ENCODE measurements at places on chromosomes 13 and 19. TPM values are rescaled to one million over a fixed set of nuclear protein-coding genes. Genes with fewer than 3 reads are reported as not detected.

DNA sequence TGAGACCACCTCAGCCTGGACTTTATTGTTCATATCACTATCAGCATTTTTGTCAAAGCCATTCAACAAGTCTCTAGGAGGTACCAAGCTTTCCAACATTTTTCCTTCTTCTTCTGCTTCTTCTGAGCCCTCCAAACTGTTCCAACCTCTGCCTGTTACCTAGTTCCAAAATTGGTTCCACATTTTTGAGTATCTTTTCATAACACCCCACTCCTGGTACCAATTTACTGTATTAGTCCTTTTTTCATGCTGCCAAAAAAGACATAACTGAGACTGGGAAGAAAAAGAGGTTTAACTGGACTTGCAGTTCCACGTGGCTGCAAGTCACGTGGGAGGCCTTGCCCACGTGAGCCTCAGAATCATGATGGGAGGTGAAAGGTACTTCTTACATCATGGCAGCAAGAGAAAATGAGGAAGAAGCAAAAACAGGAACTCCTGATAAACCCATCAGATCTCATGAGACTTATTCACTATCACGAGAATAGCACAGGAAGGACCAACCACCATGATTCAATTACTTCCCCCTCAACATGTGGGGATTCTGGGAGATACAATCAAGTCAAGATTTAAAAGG lies 215.1 kb downstream of the PCDH17 start:
- no peak for DNase-seq

GRCh38 chr13:53105477-53105876 lies 76.9 kb downstream of the OLFM4 start:
- no peak for DNase-seq

Gene C13orf46
- total RNA-seq = 4.9 TPM

- DNase-seq = no peak
These were observed 28.9 kb upstream of the ZNF729 start for GRCh38 chr19:22257381-22257780.

- DNase-seq = no peak
These were observed 13.3 kb downstream of the TSKS start for GRCh38 chr19:49749771-49750170.

GRCh38 chr19:8515317-8515716 lies 1.4 kb upstream of the ZNF414 start:
- DNase-seq = peak; percentile 67

GRCh38 chr19:3034656-3035541 lies 5.8 kb upstream of the TLE2 start:
- DNase-seq = peak; percentile 64

DNA sequence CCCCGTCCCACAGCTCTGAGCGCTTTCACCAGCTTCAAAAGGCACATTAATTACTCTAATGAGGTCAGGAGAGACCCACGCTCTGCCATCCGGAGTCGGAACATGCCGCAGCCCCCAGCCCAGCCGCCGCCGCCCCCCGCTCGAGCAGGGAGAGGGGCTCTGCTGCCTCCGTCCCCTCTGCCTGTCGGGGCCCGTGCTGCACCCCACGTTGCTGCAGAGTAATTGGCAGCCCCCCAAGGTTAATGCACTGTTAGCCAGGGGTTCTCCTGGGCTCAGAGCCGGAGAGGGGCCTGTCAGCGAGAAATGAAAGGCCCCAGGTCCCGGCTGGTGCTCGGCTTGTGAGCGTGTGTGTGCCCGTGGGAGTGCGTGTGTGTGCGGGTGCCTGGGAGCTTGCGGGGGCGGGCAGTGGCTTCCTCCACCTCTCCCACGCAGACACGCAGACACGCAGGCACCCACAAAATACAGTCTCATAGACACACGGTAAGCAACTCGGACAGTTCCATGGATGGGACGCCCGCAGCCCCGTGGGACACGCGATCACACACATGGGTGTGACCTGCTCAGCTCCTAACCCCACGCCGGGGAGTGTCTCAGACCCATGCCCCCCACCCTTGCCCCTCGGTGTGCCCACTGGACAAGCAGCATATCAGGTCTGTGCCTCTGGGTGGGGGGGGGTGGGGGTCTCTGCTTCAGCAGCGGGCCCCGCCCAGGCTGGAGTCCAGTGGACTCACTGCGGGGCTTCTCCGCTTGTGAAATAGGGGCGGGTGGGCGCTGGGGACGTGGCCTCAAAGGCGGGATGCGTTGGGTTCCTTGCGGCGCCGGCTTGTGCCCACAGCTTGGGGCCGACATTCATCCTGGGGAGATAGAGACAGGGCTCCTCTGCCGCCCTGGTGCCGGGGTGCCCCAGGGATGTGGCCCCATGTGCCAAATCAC lies 4.8 kb upstream of the EFNA2 start:
- DNase-seq = no peak

Gene LILRB4
- 1.7 TPM for total RNA-seq

DNA sequence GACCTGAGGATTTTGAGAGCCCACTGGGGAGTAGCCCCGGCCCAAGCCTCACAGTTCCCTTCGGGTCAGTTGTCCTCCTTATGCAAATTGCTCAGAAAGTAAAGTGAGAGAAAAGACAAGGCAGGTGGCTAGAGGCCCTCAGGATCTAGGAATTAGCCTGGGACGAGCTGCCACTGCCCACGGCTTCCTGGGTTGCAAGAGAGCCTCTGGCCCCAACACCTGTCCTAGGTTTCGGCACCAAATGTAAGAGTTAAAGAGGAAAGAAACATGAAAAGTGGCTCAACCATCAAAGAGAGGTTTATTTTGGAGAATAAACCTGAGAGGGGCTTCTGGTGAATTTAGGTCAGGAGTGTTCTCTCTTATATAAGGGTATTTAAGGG lies 25.6 kb downstream of the TMEM255B start:
- DNase-seq = no peak

DNA sequence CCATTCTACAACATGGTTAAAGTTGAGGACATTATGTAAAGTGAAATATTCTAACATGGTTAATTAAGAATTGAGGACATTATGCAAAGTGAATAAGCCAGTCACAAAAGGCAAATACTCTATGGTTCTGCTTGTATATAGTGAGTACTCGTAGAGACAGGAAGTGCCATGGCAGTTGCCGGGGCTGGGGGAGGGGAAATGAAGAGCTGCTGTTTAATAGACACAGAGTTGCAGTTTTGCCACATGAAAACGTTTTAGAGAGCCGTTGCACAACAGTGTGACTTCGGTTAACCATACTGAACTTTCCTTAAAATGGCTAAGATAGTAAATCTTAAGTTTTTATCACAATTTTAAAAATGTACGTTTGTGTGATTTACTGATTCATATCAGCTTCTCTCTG lies 176.9 kb downstream of the SHISA2 start:
- peak; percentile 59 for DNase-seq

Gene POGLUT2
- 8.2 TPM for total RNA-seq

Gene APOC1
- total RNA-seq = 11.6 TPM

DNA sequence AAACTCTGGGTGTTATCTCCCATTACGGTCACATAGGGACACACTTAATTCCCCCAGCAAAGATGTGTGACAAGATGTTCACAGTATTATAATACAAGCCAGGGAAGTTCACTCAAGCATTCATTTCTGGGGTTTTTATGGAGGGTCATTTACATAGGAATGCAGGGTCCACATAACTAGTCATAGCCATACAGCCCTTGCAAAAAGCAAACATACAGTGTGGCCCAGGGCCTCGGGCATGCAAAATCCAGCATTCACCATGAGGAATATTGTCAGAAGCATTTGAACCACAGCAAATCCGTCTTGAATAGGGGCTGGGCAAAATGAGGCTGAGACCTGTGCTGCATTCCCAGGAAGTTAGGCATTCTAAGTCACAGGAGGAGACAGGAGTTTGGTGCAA lies 13.0 kb upstream of the ZNF460 start:
- DNase-seq = no peak

DNA sequence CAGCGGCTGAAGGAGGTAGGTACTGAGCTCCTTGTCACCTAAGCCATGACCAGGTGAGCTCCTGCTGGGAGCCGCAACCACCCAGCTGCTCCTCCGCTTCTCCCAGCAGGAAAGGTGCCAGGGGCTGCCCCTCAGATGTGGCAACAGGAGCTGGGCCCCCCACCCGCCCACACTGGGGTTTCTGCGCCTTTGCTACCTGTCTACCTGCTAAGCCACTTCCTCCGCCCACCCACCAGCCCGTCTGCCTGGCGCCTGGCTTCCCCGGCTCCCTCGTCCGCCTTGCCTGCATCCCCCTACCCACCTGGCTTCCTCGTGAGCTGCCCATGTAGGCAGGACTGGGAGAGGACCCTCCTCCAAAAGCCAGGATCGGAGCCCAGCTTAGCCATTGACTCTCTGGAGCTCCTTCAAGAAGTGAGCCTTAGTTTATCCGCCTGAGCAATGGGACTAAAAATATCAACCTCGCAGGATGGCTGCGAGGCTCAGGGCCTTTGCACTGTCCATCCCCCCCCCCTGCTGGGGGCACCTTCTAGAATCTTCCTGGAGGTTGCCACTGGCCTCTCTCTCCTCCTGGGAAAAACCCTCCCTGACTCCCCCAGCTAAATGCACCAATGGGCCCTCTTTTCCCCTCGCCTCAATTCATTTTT lies 55.8 kb upstream of the KLF2 start:
- DNase-seq = no peak

Gene CASP14
- not detected for total RNA-seq

Gene USE1
- 31.8 TPM for total RNA-seq

GRCh38 chr19:38701455-38702063 lies 42.7 kb downstream of the CAPN12 start:
- no peak for DNase-seq

GRCh38 chr13:71587193-71587592 lies 279.8 kb downstream of the DACH1 start:
- DNase-seq = no peak

Gene DAZAP1
- total RNA-seq = 217 TPM

Gene NXNL1
- total RNA-seq = not detected

Gene GNG7
- total RNA-seq = 2.2 TPM

Gene MEIOSIN
- total RNA-seq = not detected

Gene SSBP4
- 158 TPM for total RNA-seq

DNA sequence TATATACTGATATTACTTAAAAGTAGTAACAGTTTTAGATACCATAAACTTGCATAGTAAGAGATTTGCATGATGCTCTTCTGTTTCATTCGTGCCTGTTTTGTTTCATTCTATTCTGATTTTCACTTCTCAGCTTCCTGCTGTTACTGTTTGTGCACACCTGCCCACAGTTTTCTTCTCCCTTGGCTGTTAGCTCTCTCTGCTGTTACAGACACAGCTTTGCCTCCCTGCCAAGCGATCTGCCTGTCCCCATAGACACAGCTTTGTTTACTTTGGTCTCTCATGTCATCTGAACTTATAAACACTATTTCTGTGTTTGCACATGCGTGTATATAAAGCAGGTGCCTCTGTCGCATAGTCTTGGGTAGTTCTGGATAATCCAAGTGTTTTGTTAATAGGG lies 21.4 kb upstream of the UPF3A start:
- DNase-seq = no peak

Gene ZNF383
- total RNA-seq = 18.3 TPM

DNA sequence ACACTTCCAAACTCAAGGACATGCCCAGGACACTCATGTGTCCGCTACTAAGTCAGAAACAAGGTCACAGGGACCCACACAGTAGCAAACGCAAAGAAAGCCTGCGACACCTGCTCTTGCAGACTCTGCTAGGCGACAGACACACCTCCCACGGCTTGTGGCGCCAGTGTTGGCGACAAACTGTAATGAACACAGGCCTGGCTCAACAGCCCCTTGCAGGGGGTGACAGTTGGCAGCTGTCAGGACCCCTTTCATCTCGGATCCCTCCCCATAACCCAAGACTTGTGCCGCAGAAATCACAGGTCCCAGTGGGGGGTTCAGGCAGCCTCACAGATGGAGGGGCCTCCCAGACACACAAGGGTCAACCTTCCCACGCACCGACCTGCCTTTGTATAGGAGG lies 364 bp downstream of the CKM start:
- no peak for DNase-seq

GRCh38 chr19:46346821-46347571 lies at the start of gene PPP5C:
Gene PPP5C (plus strand): TSS chr19:46347087. CDS start chr19:46347097, 10 bp downstream.
- DNase-seq = peak; percentile 91

Gene OR7E24
- total RNA-seq = not detected

- DNase-seq = no peak
These were observed 757 bp upstream of the LMNB2 start for GRCh38 chr19:2457394-2458037.

DNA sequence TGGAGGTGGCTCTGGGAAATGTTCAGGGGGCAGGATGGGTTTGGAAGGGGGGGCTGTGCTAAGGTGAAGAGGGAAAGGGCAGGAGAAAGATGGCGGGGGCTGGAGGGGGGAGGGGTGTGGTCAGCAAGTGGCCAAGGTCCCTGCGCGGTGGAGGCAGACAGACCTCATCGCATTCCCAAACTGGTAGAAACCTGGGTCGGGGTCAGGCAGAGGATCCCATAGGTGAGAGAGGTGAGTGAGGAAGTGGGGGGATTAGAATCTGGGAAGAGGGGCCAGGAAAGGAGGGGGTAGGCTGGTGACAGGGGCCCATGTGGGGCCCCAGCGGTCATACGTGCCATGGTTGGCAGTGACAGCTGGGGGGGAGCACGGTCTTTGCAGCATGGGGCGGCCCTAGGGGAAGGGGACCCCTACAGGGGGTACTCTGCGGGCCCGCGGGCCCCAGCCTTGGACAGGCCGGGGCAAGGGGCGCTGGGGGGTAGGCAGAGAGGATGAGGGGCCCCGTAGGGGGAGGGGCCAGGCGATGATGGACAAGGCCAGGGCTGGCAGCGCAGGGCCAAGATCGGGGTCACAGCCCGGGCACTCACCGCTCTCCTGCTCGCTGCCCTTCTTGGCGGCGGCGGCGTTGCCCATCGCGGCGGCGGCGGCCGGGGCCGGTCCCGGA lies 514 bp downstream of the PRKACA start:
- no peak for DNase-seq

DNA sequence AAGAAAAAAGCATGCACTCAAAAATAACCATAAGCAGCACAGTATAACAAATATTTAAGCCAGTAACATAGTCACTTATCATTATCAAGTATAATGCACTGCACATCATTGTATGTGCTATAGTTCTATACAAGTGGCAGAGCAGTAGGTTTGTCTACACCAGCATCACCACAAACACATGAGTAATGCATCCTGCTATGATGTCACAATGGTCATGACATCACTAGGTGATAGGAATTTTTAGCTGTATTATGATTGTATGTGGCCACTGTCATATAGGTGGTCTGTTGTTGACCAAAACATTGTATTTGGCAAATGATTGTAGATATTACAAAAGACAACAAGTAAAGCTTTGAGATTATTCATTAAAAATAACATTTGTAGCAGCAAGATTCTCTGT lies 860.7 kb upstream of the GPC6 start:
- DNase-seq = no peak

DNA sequence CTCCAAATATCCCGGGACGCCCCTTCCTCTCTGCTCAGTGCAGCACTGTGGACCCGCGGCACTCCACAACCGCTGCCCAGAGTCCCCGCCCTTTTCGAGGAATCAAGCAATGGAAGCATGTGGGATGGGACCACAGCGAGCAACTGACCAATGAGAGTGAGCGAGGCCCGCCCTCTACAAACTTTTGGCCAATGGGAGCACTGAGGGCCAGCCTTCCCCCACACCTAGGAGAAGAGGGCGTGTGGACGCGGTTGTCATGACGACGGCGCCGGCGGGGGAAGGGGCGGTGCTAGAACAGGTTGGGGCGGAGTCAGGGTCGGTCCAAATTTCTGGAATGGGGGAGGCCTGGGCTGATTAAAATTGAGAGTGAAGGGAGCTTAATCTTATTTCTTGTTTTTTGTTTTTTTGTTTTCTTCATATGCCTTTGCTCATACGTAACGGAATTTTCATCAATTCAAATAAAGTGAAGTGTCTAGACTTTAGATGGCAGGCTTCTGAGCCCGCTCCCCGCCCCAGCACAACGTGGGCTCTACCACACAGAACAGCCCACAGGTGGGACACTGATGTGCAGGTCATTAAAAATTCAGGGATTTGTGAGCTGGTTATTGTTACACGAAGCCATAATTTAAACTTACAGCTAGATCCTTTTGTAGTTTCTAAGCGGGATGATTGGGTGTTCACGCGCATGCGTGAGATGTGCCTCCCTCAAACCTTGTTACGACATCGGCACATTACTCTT lies at the start of gene DNAAF3:
Gene DNAAF3, minus strand, starts transcription at position 84 of the 739 bp plus-strand sequence. CDS start 200 bp downstream, outside the sequence.
- peak; percentile 80 for DNase-seq

Data from activated naive CD8-positive, alpha-beta T cell treated with anti-CD3 and anti-CD28 coated beads, Interleukin-2, amount 10 ng/mL, durations not matched to agents 7 days and 5 days (primary cell).